ENCODE measurements at places on chromosomes 13 and 19.

DNA sequence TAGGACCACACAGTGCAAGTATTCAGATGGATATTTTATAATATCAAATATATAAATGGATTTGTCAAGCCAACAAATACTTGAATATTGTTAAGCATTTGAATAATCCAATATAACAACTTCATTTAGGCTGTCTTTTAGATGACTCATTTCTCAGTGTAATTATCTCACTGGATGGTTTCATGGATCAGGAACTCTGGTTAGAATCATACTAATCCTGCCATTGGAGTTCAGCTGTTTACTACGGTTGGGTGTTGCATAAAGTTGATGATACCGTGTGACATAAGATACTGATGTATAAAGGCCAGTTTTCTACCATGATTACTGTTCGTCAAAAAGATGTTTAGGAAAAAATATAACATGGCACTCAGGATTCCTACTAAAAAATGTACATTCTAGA lies 196.3 kb downstream of the TSHZ3 start:
- DNase-seq, result no peak

- DNase-seq, result no peak
Measured at GRCh38 chr19:45790942-45791341, 1.7 kb downstream of the DMWD start.

DNA sequence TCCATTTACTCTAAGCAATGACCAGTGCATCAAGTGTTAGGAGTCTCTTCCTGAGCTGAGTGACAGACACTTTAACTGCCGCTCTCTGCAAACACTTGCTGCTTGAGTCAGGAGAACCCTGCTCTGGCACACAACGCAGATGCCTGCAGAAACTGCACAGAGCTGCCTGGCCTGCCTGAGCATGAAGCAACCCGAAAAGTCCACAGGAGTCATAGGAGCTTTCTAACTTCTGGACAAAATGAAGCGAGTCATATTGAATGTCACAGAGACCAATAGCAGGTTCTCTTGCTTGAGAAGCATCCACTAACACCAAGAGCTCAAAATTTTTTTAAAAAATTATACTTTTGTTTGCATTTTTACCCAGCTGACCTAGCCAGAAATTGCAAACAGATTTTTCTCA lies 232.4 kb downstream of the LHFPL6 start:
- DNase-seq, result no peak

- DNase-seq, result no peak
Measured at GRCh38 chr13:50171590-50172282, 156.5 kb downstream of the KCNRG start.

All from GM20000 (cell line).